Left ventricle myocardium inferior (tissue), 1 donor: ENCODE measurements at places on chromosomes 1 and 21. TPM values are rescaled to one million over a fixed set of nuclear protein-coding genes. Genes with fewer than 3 reads are reported as not detected.

The TMEM39B gene
- 5.8 TPM for total RNA-seq

DNA sequence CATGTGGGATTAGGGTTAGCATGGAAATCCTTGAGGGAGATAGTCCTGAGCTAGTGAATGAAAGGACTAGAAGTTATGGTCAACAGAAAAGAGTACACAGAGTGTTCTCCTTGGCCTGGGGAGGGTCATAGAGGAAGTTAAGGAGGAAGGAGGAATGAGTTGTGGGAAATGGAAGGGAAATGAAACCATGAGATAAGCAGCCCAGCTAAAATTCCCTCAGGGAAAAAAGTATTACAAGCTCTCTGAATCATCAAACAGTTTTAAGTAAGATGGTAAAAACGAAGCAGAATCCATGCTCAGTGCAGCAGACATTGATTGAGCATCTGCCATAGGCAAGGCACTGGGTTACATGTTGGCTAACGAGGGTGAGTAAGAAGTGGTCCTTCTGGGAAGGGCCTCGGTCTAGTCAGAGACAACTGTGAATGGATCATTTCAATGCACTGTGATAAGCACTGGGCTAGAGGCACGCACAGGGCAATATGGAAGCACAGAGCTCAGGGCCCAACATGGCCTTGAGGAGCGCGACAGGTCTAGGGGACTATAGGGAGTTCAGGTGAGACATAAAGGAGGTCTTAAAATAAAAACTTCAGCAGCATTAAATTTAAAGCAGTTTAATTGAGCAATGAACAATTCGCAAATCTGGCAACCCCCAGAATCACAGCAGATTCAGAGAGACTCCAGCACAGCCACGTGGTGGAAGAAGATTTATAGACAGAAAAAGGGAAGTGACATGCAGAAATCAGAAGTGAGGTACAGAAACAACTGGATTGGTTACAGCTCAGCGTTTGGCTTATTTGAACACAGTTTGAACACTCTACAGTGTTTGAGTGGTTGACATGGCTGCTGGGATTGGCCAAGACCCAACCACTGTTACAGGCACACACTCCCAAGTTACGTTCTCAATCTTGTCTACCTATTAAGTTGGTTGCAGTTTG lies 219.5 kb downstream of the HLX start:
- no peak for DNase-seq

DNA sequence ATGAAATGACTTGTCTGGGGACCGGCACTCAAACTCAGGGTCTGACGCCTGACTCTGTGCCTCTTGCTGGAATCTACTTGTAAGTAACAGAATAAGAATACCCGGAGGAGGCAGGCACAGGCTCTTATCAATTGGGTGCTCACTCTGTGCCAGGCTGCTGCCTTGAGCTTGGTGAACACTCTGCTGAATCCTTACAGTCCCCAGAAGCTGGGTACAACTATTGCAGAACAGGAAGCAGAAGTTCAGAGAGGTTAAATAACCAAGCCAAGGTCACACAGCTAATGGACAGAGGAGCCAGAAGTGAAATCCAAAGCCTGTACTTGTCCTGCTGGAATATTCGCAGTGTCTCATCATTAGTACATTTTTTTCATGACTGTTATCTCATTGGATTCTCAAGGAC lies 86.0 kb downstream of the EPHB2 start:
- no peak for DNase-seq

The RGSL1 gene
- not detected for total RNA-seq

DNA sequence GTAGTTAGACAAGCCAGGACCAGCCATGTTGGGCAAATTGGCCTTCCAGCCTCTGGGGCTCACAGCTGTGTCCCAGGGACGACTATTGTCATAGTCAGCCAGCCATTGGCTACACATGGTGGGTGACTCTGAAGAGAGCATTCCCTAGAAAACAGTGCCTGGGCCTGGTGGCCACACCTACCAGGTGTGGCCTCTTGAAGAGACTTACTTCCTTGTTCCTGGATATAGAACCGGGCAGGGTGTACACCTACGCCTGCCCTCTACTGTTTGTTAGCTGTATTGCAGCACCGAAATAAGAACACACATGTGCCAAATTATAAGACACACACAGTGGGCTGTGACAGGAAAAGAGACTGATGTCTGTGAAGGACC lies 134.6 kb upstream of the ARHGEF16 start:
- no peak for DNase-seq

DNA sequence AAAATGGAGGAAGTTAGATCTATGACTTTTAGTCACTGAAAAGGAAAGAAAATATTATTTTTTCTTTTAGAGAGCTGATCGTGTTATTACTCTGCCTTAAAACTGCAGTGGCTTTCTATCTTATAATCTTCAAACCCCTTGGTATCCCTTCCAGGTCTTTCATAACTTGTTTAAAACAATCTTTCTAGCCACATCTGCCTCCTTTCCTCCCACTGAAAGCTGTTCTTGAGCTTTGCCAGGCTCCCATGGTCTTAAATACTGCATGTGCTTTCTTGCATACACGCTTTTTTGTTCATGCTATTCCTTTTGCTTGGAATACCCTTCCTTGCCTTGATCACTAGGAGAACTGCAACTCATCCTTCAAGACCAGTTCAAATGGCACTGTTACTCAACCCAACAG lies 65.9 kb upstream of the GADD45A start:
- no peak for DNase-seq

GRCh38 chr1:83996191-83996590 lies 2.7 kb downstream of the TTLL7 start:
- no peak for DNase-seq

GRCh38 chr1:98403963-98404480 lies 257.5 kb upstream of the SNX7 start:
- no peak for DNase-seq

The SVBP gene
- total RNA-seq, result 10.9 TPM

- DNase-seq, result peak; percentile 40
These were observed 123.5 kb upstream of the HOOK1 start for GRCh38 chr1:59691261-59691660.

DNA sequence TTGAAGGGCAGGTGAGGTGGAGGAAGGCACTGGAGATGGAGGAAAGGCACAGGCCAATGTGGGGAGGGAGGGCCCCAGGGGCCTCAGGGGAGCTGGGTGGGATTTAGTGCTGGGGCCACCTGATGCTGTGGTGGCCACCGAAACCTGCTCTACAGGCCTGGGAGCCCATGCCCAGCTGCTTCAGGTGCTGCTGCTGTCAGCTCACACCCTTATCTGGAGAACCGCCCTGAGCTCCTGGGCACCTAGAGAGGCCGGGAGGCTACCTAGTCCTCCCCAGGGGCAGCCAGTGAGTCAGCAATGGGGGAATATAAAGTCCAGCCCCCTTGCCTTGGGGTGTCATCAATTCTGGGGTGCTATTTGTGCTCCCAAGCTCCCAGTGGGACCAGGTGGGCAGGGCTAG lies 12.2 kb downstream of the FAM131C start:
- no peak for DNase-seq
